ENCODE measurements at places on chromosomes 13 and 19.

DNA sequence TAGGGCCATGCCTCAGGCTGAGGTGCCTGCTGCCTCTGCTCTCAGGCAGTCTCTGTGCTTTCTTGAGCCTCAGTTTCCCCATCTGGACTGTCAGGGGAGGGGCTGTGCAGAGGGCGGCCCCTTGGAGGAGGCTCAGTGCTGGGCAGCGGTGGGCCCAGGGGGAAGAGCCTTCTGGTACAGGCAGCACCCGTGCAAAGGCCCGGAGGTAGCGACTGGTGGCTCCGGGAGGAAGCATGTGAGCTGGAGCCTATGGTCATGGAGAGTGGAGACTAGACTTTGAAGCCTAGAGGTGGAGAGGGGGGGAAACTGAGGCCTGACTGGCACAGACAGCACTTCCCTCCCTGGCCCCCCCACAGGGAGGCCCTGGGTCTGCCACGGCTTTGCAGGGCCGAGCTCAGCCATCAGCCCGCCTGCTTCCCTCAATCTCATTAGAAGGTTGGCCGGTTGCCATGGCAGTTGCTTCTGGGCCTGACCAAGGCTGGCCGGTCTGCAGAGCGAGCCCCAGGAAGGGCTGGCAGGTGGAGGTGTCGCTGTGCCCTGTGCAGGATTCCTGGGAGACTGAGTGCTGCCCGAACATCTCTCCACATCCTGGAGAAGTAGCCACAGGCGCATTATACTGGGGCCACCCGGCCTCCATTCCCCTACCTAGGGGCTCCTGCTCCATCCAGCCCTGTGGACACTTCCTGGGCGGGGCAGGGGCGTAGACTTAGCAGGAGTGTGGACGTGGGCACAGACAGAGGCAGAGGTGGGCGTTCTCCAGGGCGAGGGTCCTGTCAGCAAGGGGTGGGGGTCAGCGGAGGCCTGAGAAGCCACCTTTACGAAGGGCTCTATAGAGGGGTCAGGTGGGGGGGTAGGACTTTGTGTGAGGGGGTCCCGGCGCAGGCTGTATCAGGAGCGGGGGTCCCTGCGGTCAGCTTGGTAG, 53.2 kb downstream of the CRTC1 start:
- no peak for DNase-seq

- DNase-seq: no peak
Measured at GRCh38 chr19:42563352-42564210, 31.1 kb downstream of the CEACAM8 start.

DNA sequence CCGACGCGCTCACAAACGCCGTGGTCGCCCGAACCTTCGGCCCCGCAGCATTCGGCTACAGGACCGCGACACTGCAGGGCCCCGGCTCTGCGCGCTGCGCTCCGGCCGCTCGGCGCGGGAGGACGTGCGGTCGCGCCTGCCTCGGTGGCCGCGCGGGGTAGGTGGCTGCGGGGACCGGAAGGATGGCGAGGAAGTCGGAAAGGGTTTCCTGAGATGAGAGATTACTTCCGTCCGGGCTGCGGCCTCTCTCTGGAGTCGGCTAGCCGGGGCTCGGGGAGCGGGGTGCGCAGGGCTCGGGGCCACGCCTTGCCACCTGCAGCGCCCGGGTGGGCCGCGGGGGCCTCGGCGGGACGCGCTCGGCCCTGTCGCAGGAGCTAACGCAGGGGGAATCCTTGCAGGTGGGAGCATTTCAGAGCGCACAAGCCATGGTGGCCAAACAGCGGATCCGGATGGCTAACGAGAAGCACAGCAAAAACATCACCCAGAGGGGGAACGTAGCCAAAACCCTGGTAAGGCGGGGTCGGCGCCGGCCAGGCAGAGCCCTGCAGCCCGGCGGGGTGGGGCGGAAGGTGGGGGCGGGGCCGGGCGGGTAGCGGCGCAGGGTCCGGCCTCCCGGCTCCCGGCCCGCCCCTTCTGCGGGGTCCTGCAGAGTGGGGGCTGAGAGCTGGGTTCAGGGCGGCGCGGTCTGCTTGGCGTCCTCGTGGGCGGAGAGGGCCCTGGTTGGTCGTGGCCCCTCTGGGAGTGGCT, at the start of gene SERP2:
Gene SERP2, plus strand, starts transcription at position 224 of the 747 bp plus-strand sequence. Its CDS starts 202 bp downstream, at position 426.
- DNase-seq: no peak

GRCh38 chr19:29581398-29581797, 24.7 kb upstream of the POP4 start:
- DNase-seq: no peak

GRCh38 chr13:105804561-105805190, 730.8 kb downstream of the EFNB2 start:
- no peak for DNase-seq

GRCh38 chr13:50512474-50513299, 330.8 kb downstream of the DLEU7 start:
- no peak for DNase-seq

GRCh38 chr19:49787746-49788145, 20.9 kb downstream of the AP2A1 start:
- no peak for DNase-seq

DNA sequence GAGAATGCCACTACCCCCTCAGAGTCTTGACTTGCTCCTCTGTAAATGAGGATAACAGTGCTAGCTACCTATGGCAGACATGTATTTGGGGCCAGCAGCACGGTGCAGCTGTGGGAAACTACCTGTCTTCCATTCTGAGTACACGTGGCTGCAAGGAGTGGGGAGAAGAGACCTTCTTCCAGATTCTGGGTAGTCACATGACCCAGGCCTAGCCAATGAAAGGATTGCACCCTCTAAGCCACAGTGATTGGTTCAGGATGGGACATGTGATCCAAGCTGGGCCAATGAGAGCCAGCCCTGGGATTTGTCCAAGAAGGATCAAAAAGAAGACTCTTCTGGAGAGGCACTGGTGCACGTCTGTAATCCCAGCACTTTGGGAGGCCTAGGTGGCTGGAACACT, 5.5 kb downstream of the ZNRF4 start:
- DNase-seq: no peak

GRCh38 chr19:44847144-44848035, 1.3 kb downstream of the NECTIN2 start:
- DNase-seq: no peak

DNA sequence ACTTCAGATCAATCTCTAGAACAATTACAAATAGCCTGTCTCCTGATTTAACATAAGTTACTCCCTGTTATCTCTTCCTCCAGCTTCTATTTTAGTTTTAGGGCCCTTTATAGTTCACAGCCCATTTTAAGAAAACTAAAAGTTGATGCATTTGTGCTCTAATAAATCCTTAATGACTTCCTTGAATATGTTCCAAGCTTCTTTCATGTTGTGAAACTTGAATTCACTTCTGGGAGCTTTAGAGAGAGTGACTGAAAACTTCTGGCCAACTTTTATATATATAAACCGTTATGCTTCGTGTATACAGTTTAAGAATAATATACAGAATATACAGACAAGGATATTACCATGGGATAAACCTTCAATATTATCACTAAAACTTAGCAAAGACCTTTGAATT, 366.8 kb downstream of the TBC1D4 start:
- no peak for DNase-seq

DNA sequence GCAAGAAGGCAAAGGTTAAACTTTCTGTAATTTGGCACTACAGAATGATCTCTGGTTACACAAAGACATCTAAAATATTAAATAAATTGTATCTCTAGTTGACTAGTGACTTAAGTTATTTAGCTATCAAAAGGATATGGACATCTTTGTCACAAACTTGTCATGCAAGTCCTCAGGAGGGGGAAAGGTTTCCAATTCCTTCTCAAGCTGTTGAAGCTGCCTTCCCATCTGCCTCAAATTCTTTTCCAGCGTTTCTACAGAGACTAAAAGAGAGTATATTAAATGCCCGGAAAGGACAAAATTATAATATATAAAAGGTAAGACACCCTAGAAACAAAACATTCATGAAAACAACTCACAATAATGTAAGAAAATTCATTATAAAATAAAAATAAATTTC, 324.5 kb downstream of the DIAPH3 start:
- no peak for DNase-seq

DNA sequence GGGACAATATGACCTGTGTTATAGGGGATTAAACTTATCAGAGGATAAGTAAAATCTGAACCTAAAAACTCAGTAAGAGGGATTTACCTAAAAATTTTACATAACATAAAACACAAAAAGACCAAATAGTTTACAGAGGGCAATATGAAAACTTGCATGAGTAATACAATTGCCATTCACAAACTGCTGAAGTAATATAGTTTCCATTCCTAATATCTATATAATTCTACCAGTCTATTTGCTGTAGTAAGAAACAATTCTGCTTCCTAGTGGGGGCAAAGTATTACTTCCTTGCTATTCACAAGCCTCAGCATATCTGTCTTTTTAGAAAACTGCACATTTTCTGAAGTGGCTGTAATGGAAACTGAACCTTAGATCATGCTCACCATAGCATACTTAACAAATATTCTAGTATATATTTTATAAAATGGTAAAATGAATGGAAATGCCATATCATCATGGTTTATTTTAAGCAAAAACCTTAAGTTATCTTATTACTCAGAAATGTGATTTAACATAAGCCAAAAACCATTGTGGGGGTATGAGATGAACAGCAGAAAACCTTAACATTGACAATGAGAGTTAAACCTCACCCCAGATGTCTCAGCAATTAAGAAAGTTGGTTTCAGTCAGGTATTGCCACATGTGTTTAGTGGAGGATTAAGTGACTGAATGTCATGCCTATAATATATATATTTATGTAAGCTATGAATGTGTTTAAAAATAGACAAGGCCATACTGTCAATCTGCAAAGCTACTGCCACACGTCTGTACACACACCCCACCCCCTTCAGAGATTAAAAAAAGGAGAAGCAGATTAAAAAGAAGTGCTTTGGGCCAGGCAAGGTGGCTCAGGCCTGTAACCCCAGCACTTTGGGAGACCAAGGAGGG, 136.8 kb downstream of the MIPEP start:
- no peak for DNase-seq

- DNase-seq: no peak
Measured at GRCh38 chr19:30228835-30229524, 143.2 kb upstream of the ZNF536 start.

- DNase-seq: no peak
Measured at GRCh38 chr13:92158346-92158745, 759.9 kb downstream of the GPC5 start.

DNA sequence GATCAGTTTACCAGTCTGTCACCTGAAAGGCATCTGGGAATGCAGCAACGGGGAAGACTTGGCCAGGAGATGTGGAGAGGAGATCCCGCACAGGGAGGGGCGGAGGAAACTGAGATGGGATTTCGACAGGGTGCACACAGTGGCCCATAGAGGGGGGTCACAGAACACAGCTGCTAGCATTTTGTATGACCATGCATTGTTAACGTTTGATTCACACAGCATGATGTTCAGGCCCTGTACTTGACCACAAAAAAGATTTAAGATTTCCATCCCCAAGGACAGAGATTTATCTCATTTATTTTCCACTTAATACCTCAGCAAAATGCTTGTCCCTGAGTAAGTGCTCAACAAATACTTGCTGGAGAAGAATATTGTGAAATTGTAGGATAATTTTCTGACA, 63.2 kb downstream of the RAB20 start:
- DNase-seq: no peak

DNA sequence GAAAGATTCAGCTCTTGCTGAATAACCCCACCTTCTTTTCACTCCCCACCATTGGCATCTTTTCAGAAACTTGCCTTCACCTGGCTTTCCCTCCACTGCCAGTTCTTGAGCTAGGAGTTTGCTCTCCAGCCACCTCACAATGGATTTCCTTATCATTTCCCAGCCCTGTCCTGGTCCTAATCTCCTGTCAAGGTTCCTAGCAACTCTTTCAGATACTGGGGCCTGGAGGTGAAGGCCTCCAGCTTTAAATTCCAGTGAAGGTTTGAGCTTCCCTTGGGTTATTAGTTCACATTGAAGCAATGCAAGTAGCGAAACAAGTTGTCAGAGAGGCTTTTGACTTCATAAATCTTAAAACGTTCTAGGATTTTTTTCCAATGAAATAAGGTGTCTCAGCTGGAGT, 320.8 kb upstream of the MAB21L1 start:
- no peak for DNase-seq

DNA sequence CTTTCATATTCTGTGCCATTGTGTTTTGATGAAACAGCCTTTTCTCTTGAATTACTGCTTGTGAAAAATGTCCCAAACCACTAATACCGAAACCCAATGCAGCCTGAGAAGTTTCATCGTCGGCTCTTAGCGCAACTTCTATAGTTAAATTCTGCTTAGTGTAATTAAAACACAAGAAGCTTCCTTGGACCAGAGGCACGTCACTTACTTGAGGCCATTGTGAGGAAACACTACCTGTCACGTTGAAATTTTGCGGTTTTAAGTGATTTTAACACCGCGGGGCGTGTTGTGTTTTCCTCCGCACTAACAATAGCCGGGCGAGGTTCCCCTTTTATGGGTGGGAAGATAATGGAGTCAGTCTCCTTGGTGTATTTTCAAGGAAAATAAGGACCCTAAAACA, 70.9 kb downstream of the GGACT start:
- no peak for DNase-seq

GRCh38 chr19:49688531-49689132, 762 bp upstream of the ADM5 start:
- no peak for DNase-seq

- no peak for DNase-seq
Measured at GRCh38 chr19:9906475-9907087, 29.7 kb downstream of the OLFM2 start.

- DNase-seq: no peak
Measured at GRCh38 chr19:31171936-31172335, 177.3 kb downstream of the TSHZ3 start.

- no peak for DNase-seq
Measured at GRCh38 chr13:44309794-44310757, 63.5 kb upstream of the SERP2 start.

GRCh38 chr13:114044486-114044885, 70.6 kb upstream of the C13orf46 start:
- DNase-seq: no peak

- DNase-seq: no peak
Measured at GRCh38 chr13:89515948-89516347, 1831.5 kb upstream of the MIR17HG start.

DNA sequence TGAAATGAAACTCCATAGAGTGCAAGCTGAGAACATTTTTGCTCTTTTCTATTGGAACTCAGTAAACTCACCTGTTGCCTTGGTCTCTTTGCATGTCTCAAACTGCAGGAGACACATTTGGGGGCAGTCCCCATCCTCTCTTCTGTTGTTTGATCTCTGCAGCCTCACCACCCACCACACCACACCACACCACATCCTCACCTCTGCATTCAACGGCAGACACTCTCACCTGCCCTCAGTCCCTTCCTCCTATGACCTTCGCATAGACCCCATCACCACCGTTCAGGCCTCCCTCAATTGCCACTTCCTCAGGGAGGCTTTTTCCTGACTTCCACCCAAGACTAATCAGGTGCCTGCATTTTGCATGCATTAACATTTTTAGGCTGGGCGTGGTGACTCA, 14.4 kb upstream of the TPM4 start:
- no peak for DNase-seq

- DNase-seq: no peak
Measured at GRCh38 chr13:60032851-60033250, 130.9 kb downstream of the DIAPH3 start.

- DNase-seq: no peak
Measured at GRCh38 chr19:11059511-11060358, 29.5 kb upstream of the LDLR start.

- DNase-seq: no peak
Measured at GRCh38 chr19:34430738-34431625, 2.8 kb downstream of the UBA2 start.

All from NCI-H1436 treated with DMSO at 0.1 percent for 48 hours (cell line).